ENCODE measurements at places on chromosomes 7 and 10. TPM values are rescaled to one million over a fixed set of nuclear protein-coding genes. Genes with fewer than 3 reads are reported as not detected.

The PAX2 gene
- total RNA-seq: 0.35 TPM

The ECHDC3 gene
- total RNA-seq: 2.6 TPM

The MIOS gene
- 38.2 TPM for total RNA-seq

The TOMM7 gene
- total RNA-seq: 250 TPM

The RPEL1 gene
- not detected for total RNA-seq

The SPDYE5 gene
- not detected for total RNA-seq

The CUX1 gene
- 70.4 TPM for total RNA-seq

The PROSER2 gene
- 1.5 TPM for total RNA-seq

The ANXA8 gene
- total RNA-seq: not detected

The SNCG gene
- 284 TPM for total RNA-seq

The NPFFR1 gene
- 2.4 TPM for total RNA-seq

The PPP1R9A gene
- 85.1 TPM for total RNA-seq

The CYP51A1 gene
- total RNA-seq: 94.3 TPM

All from dorsolateral prefrontal cortex (tissue), 122 donors.